ENCODE measurements at places on chromosomes 3 and 15.

- H3K4me3 ChIP-seq: no peak overlapping the region
- DNase-seq: no peak
- H3K27ac ChIP-seq: peak overlapping the region; percentile 97
- no peaks in the 10 kb centered on the region for H3K36me3 ChIP-seq
- H3K4me1 ChIP-seq: peaks cover 49% of the 10 kb centered on the region
These were observed 56.4 kb upstream of the PHLDB2 start for GRCh38 chr3:111802700-111803099.

GRCh38 chr15:33161209-33161608 is 33.3 kb downstream of the FMN1 start:
- H3K36me3 ChIP-seq: no peaks in the 10 kb centered on the region
- peaks cover 10% of the 10 kb centered on the region for H3K4me1 ChIP-seq
- no peak for DNase-seq

GRCh38 chr3:354432-354831 is 157.9 kb downstream of the CHL1 start:
- no peaks in the 10 kb centered on the region for H3K4me1 ChIP-seq
- H3K4me3 ChIP-seq: no peak overlapping the region
- H3K27ac ChIP-seq: no peak overlapping the region
- H3K27me3 ChIP-seq: no peaks in the 10 kb centered on the region

DNA sequence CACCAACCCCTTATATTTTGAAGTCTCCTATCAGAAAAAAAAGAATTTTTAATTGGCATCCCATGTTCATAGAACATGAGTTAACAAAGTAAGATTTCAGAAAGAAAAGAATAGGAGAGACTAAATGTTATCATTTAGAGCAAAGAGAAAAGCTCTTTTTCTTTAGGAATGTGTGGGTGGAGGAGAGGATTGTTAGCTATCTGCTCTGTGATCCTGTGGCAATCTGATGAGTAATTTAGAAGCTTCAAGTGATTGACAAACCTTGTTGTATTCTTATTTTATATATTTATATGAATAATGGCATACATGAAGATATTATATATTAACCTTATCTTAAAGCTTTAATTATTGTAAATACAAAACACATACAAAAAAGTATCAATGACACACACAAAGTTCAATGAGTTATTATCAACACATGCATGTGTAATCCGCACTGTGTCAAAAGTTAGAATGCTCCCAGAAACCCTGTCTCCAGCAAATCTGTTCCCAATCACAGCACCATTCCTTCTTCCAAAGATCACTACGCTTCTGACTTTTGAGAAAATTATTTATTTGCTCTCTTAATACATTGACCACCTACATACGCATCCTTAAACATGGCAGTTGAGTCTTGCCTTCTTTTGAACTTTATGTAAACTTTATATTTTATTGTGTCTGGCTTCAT is 907.4 kb downstream of the MCTP2 start:
- no peak overlapping the region for H3K27ac ChIP-seq
- H3K4me1 ChIP-seq: peaks cover 5% of the 10 kb centered on the region
- no peaks in the 10 kb centered on the region for H3K36me3 ChIP-seq
- H3K4me3 ChIP-seq: no peak overlapping the region
- DNase-seq: no peak
- H3K27me3 ChIP-seq: no peaks in the 10 kb centered on the region

DNA sequence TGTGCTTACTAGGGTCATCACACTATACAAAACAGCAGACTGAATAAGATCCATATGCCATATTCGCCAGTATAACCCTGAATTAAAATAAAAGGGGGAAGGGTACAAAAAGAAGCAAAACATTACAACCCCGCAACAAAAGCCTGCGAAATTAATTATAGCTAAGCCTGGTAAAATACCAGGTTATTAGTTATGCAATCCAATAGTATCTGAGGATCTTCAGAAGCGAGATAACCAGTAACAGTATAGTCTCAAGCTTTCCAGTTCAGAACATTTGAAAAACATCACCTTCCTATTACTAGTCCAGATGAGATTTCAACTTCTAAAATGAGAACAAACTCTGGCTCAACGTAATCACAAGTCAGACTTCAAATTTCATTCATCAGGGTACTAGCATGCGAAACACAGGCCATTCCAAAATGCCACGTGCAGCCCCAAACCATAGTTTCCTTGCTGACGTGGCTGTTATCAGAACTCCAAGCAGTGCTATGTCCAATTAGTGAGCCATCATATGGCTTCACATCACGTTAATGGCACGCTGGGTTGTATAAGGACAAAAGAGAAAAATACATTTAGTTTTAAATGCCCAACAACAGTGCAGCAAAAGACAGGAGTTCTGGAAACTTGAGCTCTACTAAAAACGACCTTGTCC is 1.1 kb downstream of the SSR3 start:
- H3K27ac ChIP-seq: peak overlapping the region; percentile 95
- H3K36me3 ChIP-seq: peaks cover 40% of the 10 kb centered on the region
- no peaks in the 10 kb centered on the region for H3K27me3 ChIP-seq

DNA sequence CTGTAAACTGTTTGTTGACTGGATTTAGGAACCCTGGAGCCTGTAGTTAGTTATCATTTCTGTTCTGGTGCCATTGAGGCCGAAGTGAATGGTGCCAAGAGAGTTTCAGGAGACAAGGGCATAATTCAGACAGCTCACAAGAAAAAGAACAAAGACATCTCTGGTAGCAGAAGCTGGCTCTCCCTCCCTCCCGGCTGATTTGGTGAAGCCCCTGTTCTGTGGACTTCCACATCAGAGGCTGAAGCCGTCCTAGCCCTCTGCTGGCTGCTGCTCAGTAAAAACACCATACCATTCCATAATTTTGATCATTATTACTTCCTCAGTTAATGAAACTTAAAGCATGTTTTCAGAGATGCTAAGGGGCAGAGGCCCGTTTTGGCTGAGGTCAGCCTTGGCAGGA is 381.2 kb upstream of the WNT5A start:
- peaks cover 6% of the 10 kb centered on the region for H3K27me3 ChIP-seq
- no peak overlapping the region for H3K27ac ChIP-seq
- H3K4me3 ChIP-seq: no peak overlapping the region
- H3K36me3 ChIP-seq: no peaks in the 10 kb centered on the region
- H3K4me1 ChIP-seq: no peaks in the 10 kb centered on the region
- DNase-seq: no peak

GRCh38 chr3:67691926-67692325 is 37.5 kb upstream of the SUCLG2 start:
- H3K4me1 ChIP-seq: no peaks in the 10 kb centered on the region
- peaks cover 1% of the 10 kb centered on the region for H3K36me3 ChIP-seq
- no peak for DNase-seq

DNA sequence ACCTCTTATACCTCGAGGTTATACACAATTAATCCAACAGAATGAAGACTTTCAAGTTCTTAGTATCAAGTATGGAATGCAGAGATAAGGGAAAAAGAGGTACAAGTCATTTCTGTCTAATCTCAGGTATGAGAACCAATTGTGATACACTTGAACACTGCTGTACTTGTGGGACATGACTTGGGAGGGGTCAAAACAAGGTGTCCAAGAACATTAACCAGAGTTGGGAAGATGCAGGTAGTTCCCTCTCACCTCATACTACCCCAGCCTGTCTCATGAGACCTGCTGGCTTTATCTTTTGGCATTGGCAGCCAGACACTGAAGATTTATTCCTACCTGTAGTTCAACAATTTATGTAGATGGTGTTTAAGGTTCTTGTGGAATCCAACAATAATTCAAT is 209.7 kb downstream of the NR1D2 start:
- H3K27ac ChIP-seq: no peak overlapping the region
- H3K4me1 ChIP-seq: peaks cover 5% of the 10 kb centered on the region
- no peak for DNase-seq
- no peaks in the 10 kb centered on the region for H3K27me3 ChIP-seq
- H3K36me3 ChIP-seq: no peaks in the 10 kb centered on the region

DNA sequence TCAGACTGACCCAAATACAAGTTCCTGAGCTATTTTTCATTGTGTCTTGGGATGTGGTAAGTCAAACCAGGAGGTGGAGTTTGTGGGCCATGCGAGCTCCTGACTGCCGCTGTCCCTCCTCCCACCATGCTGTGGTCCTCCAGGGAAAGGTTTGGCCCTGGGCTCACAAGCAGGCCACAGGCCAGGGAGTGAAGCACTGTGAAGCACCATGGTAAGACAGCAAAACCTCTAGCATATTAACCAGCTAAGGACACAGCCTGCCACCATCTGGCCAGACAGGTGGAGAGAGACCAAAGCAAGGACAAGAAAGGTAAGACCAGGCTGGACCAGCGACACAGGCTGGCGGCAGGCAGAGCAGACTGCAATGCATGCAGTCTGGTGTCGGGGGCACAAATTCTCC is 15.3 kb downstream of the RAB43 start:
- DNase-seq: no peak
- H3K4me3 ChIP-seq: no peak overlapping the region
- H3K27ac ChIP-seq: no peak overlapping the region
- H3K4me1 ChIP-seq: no peaks in the 10 kb centered on the region

- no peak overlapping the region for H3K27ac ChIP-seq
- H3K4me3 ChIP-seq: no peak overlapping the region
- no peaks in the 10 kb centered on the region for H3K36me3 ChIP-seq
- H3K27me3 ChIP-seq: no peaks in the 10 kb centered on the region
- peaks cover 30% of the 10 kb centered on the region for H3K4me1 ChIP-seq
These were observed 1.5 kb upstream of the RASSF1 start for GRCh38 chr3:50341996-50342650.

GRCh38 chr3:30462721-30463470 is 143.5 kb upstream of the TGFBR2 start:
- H3K27ac ChIP-seq: no peak overlapping the region
- H3K4me3 ChIP-seq: no peak overlapping the region
- H3K4me1 ChIP-seq: peaks cover 2% of the 10 kb centered on the region
- H3K27me3 ChIP-seq: no peaks in the 10 kb centered on the region
- no peak for DNase-seq
- H3K36me3 ChIP-seq: peaks cover under 1% of the 10 kb centered on the region

DNA sequence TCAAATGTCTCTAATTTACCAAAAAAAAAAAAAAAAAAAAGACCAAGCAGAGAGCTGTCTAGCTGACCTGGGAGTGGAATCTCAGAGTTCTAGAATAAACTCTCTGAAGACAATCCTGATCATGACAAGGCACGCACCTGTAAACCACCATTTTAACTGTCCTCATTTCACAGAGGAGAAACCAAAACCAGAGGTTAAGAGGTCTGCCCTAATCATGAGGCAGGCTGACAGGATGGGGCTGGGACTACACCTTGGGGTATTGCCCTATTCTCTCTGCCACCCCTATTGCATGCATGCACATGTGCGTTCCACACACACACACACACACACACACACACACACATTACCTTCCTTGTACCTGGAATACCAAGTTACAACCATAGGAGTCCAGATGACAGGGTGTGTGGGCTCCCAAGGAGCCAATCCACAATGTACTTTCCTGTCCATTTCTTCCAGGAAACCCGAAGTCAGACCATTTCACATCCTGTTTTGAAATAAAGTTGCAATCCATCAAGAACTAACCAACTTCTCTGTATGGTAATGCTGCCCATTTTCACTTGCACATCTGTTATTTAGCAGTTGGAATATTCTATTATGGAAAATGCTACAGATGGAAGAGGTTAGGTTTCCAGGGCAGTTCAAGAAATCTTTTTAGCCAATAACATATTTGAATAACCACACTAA is 34.6 kb downstream of the HSPBAP1 start:
- H3K27ac ChIP-seq: no peak overlapping the region
- peaks cover 13% of the 10 kb centered on the region for H3K36me3 ChIP-seq
- peaks cover 5% of the 10 kb centered on the region for H3K4me1 ChIP-seq
- no peaks in the 10 kb centered on the region for H3K27me3 ChIP-seq
- H3K4me3 ChIP-seq: no peak overlapping the region

GRCh38 chr15:91284758-91285466 is 184.9 kb downstream of the SV2B start:
- H3K27me3 ChIP-seq: no peaks in the 10 kb centered on the region
- no peaks in the 10 kb centered on the region for H3K36me3 ChIP-seq
- no peaks in the 10 kb centered on the region for H3K4me1 ChIP-seq
- DNase-seq: no peak
- H3K27ac ChIP-seq: no peak overlapping the region
